ENCODE measurements at places on chromosomes 3 and 15. TPM values are rescaled to one million over a fixed set of nuclear protein-coding genes. Genes with fewer than 3 reads are reported as not detected.

GRCh38 chr3:114623420-114624046 is 329.7 kb downstream of the TIGIT start:
- H3K36me3 ChIP-seq: no peaks in the 10 kb centered on the region
- H3K27ac ChIP-seq: peak overlapping the region; percentile 95
- DNase-seq: no peak

GRCh38 chr15:86506401-86506800 is 426.7 kb downstream of the AGBL1 start:
- DNase-seq: no peak
- H3K4me3 ChIP-seq: no peak overlapping the region
- no peaks in the 10 kb centered on the region for H3K27me3 ChIP-seq

- no peak overlapping the region for H3K4me3 ChIP-seq
- no peaks in the 10 kb centered on the region for H3K27me3 ChIP-seq
- no peak for DNase-seq
- no peaks in the 10 kb centered on the region for H3K36me3 ChIP-seq
Observed at GRCh38 chr3:59751606-59752005, 701.8 kb upstream of the CFAP20DC start.

The PLIN1 gene
- total RNA-seq: 0.30 TPM

GRCh38 chr3:159721324-159721723 is 267.3 kb upstream of the IL12A start:
- no peaks in the 10 kb centered on the region for H3K27me3 ChIP-seq
- DNase-seq: no peak
- H3K4me1 ChIP-seq: no peaks in the 10 kb centered on the region
- no peak overlapping the region for H3K27ac ChIP-seq

DNA sequence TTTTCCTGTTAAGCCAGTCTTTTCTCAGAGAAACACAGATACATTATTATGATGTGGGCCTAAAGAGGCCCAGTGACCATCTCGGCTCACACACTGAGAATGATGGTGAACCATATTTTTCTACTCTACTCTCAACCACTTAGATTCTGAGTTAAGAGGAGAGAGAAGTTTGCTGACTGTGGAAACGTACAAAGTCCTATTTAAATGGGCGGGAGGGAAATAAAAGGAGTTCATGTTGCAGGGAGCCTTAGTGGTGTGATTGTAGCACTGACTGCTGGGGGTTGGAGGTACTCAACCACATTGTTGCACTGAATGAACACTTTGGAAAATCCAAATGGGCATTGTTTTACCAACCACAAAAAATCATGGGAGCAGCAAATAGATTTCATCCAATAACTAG is 51.0 kb downstream of the ATP8B4 start:
- no peak overlapping the region for H3K27ac ChIP-seq
- no peaks in the 10 kb centered on the region for H3K4me1 ChIP-seq
- H3K4me3 ChIP-seq: no peak overlapping the region
- no peak for DNase-seq
- no peaks in the 10 kb centered on the region for H3K27me3 ChIP-seq

The MESP1 gene
- total RNA-seq: 6.3 TPM

The LRRC2 gene
- 152 TPM for total RNA-seq

The TRH gene
- not detected for total RNA-seq

The CHAC1 gene
- 2.5 TPM for total RNA-seq

The SLC41A3 gene
- total RNA-seq: 44.5 TPM

The RBPMS2 gene
- total RNA-seq: 216 TPM

- no peak overlapping the region for H3K4me3 ChIP-seq
- H3K4me1 ChIP-seq: no peaks in the 10 kb centered on the region
- DNase-seq: no peak
- H3K27me3 ChIP-seq: no peaks in the 10 kb centered on the region
Observed at GRCh38 chr3:183537295-183537730, 18.2 kb downstream of the KLHL6 start.

- peak overlapping the region; percentile 68 for H3K27ac ChIP-seq
- no peaks in the 10 kb centered on the region for H3K36me3 ChIP-seq
- DNase-seq: peak; percentile 54
- H3K27me3 ChIP-seq: no peaks in the 10 kb centered on the region
- peaks cover 11% of the 10 kb centered on the region for H3K4me1 ChIP-seq
- H3K4me3 ChIP-seq: no peak overlapping the region
Observed at GRCh38 chr15:77527164-77527778, 105.4 kb downstream of the LINGO1 start.

The PLA2G4E gene
- total RNA-seq: not detected

DNA sequence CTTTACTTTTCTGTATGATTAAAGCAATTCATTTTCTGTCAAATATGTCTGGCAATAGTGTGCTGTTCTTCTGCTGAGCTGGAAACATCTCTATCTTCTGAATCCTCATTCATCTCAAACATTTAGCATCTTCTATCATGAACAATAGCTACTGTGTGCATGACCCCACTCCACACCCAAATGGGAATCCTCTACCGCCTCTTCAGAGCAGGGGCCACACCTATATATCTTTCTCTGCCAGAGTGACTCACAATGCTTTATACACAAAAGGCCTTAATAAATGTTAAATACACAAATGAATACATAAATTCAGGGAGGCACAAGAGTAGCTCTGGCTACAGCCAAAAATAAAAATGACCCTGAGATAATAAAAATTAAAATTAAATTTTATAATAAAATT is 8.0 kb downstream of the ALDH1A2 start:
- H3K4me3 ChIP-seq: no peak overlapping the region
- H3K27ac ChIP-seq: no peak overlapping the region

DNA sequence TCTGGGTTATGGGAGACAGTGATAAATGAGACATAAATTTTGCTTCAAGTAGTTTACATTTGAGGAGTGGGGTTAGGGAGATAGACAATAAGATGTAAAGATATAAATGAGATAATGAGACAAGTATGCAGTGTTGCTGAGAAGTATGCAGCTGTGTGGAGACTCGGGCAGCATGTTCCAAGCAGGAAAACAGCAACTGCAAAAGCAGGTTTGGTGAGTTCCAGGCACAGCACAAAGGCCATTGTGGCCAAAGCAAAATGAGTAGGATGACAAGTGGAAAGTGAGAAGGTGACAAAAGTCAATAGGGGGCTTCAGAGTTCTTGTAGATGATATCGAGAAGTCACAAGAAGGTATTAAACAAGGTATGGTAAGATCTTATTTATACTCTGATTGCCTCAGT is 259.1 kb upstream of the PEX5L start:
- DNase-seq: no peak
- no peaks in the 10 kb centered on the region for H3K27me3 ChIP-seq
- H3K27ac ChIP-seq: no peak overlapping the region
- no peaks in the 10 kb centered on the region for H3K4me1 ChIP-seq
- H3K4me3 ChIP-seq: no peak overlapping the region

The USP3 gene
- 17.6 TPM for total RNA-seq

The MYZAP gene
- total RNA-seq: 821 TPM

- no peak overlapping the region for H3K4me3 ChIP-seq
- H3K4me1 ChIP-seq: no peaks in the 10 kb centered on the region
- no peaks in the 10 kb centered on the region for H3K27me3 ChIP-seq
Observed at GRCh38 chr3:6532101-6532500, 328.8 kb upstream of the GRM7 start.

DNA sequence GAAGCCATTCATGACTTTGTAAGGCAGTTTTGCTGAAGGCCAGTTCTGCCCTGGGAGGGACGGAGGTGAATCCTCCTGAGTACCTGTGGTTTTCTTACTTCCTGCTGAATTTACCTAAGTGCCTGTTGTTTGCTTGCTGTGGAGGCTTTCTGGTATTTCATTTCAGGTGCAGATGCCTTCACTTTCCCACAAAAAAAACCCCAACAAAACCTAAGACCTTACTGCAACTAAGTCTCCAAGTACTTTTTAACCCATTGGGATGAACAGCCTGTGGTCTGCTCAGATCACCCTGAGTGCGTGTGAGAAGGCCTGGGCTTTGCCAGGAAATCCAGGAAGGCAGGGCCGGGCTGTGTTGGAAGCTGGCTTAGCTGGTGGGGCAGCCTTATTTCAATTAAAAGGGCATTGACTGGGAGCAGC is 65.3 kb downstream of the IGF1R start:
- peak overlapping the region; percentile 86 for H3K27ac ChIP-seq
- H3K4me3 ChIP-seq: no peak overlapping the region
- peak; percentile 33 for DNase-seq
- H3K27me3 ChIP-seq: no peaks in the 10 kb centered on the region
- H3K36me3 ChIP-seq: no peaks in the 10 kb centered on the region

DNA sequence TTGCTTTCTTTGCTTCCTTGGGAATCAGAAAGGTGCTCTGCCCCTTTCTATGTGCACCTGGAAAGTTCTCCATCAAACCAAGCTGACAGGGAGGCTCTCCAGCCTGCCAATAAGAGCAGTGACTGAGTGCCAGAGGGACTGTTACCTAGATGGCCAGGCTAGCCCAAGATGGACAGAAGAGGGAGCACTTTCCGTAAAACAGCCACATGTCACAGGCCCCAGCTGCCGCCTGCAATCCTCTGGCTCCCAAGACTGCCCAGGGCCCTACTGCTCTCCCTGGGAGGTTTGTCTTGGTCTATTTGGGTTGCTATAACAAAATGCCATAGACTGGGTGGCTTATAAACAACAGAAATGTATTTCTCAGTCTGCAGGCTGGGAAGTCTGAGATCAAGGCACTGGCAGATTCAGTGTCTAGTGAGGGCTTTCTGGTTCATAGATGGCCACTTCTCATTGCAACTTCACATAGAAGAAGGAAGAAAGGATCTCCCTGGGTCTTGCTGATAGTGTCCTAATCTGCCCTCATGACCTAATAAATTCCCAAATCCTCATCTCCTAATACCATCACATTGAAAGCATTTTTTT is 72.3 kb downstream of the TAMM41 start:
- no peaks in the 10 kb centered on the region for H3K27me3 ChIP-seq
- no peak overlapping the region for H3K4me3 ChIP-seq
- H3K27ac ChIP-seq: no peak overlapping the region
- DNase-seq: no peak

The GOLGA8M gene
- 1.3 TPM for total RNA-seq

The CPEB1 gene
- total RNA-seq: 3.4 TPM

DNA sequence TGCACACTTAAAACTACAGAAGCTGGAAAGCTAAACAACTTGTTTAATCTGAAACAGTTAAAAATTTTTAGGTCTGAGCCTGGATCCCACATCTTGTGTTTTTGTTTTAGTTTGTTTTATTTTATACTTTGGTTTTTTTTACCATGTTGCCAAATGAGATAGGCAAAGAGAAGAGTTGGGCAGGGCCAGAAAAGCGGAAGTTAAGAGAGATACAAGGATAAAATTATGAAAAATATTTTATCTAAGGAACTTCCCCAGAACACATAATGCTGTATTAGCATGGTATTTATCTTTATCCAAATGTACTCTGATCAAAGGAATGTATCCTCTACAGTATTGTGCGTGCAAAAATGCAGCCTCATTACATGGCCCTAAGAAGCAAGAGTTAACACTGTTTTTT is 50.7 kb downstream of the PROS1 start:
- DNase-seq: no peak
- H3K4me1 ChIP-seq: no peaks in the 10 kb centered on the region
- no peaks in the 10 kb centered on the region for H3K36me3 ChIP-seq
- no peaks in the 10 kb centered on the region for H3K27me3 ChIP-seq

- H3K27ac ChIP-seq: no peak overlapping the region
- H3K36me3 ChIP-seq: no peaks in the 10 kb centered on the region
- no peaks in the 10 kb centered on the region for H3K4me1 ChIP-seq
- DNase-seq: peak; percentile 5
Observed at GRCh38 chr3:56347219-56347871, 120.9 kb downstream of the ERC2 start.

- H3K4me1 ChIP-seq: no peaks in the 10 kb centered on the region
- no peak for DNase-seq
- H3K4me3 ChIP-seq: no peak overlapping the region
- H3K36me3 ChIP-seq: no peaks in the 10 kb centered on the region
- no peaks in the 10 kb centered on the region for H3K27me3 ChIP-seq
Observed at GRCh38 chr3:145209561-145209960, 951.4 kb downstream of the PLOD2 start.

GRCh38 chr3:186821429-186822387 is 15.4 kb upstream of the RFC4 start:
- H3K4me1 ChIP-seq: peaks cover 6% of the 10 kb centered on the region
- DNase-seq: no peak
- H3K27ac ChIP-seq: no peak overlapping the region
- H3K4me3 ChIP-seq: no peak overlapping the region

GRCh38 chr3:174533286-174533685 is 325.8 kb upstream of the NAALADL2 start:
- H3K4me3 ChIP-seq: no peak overlapping the region
- H3K27me3 ChIP-seq: no peaks in the 10 kb centered on the region
- DNase-seq: no peak
- no peaks in the 10 kb centered on the region for H3K4me1 ChIP-seq
- H3K27ac ChIP-seq: no peak overlapping the region
- no peaks in the 10 kb centered on the region for H3K36me3 ChIP-seq

All from heart right ventricle (tissue), 16 donors.